ENCODE measurements at places on chromosomes 2 and 18. TPM values are rescaled to one million over a fixed set of nuclear protein-coding genes. Genes with fewer than 3 reads are reported as not detected.

ATP6V1B1 gene
- total RNA-seq = not detected

PMAIP1 gene
- total RNA-seq = 1.6 TPM

GRCh38 chr18:32251466-32251865, 61.6 kb downstream of the MEP1B start:
- no peak for DNase-seq
- no peak overlapping the region for H3K4me3 ChIP-seq
- no peaks in the 10 kb centered on the region for H3K36me3 ChIP-seq
- H3K27me3 ChIP-seq = no peaks in the 10 kb centered on the region

COLEC12 gene
- total RNA-seq = 34.7 TPM

ACVR1C gene
- total RNA-seq = 0.13 TPM

DNA sequence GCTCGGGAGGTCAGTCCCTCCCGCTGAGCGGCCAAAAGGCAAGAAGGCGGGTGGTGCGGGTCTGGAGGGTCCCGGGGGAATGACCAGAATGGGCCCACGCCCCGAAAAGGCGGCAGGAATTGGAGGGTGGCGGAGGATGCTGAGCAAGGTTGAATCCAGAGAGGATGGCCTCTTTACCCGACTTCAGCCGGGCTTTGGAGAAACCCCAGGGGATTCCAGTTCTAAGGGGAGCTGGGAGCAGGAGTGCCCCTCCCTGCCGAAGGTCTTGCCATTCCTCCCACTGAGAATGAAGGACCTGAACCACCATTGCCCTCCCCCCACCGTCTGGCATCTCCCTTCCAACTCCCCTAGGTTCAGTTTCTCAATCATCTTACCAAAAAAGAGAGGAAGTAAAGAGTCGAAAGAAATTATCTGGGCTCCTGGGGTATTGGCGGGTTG, 38.9 kb upstream of the ATP6V1B1 start:
- no peak for DNase-seq
- no peak overlapping the region for H3K27ac ChIP-seq
- H3K4me3 ChIP-seq = no peak overlapping the region
- H3K27me3 ChIP-seq = peaks cover 9% of the 10 kb centered on the region
- H3K4me1 ChIP-seq = peaks cover 23% of the 10 kb centered on the region

GRCh38 chr18:44716697-44717163, 36.0 kb downstream of the SETBP1 start:
- H3K27ac ChIP-seq = no peak overlapping the region
- DNase-seq = no peak
- no peaks in the 10 kb centered on the region for H3K27me3 ChIP-seq
- H3K4me3 ChIP-seq = no peak overlapping the region
- peaks cover 9% of the 10 kb centered on the region for H3K4me1 ChIP-seq

- no peak overlapping the region for H3K27ac ChIP-seq
- no peaks in the 10 kb centered on the region for H3K4me1 ChIP-seq
- no peaks in the 10 kb centered on the region for H3K27me3 ChIP-seq
- H3K36me3 ChIP-seq = no peaks in the 10 kb centered on the region
Measured at GRCh38 chr2:238720232-238720672, 127.6 kb upstream of the TWIST2 start.

- DNase-seq = no peak
- no peaks in the 10 kb centered on the region for H3K4me1 ChIP-seq
- no peak overlapping the region for H3K4me3 ChIP-seq
- H3K27ac ChIP-seq = no peak overlapping the region
- no peaks in the 10 kb centered on the region for H3K36me3 ChIP-seq
- H3K27me3 ChIP-seq = no peaks in the 10 kb centered on the region
Measured at GRCh38 chr2:27829791-27830190, 58.3 kb downstream of the MRPL33 start.

PIEZO2 gene
- total RNA-seq = 13.8 TPM

GRCh38 chr18:38318416-38318815, 752.8 kb upstream of the CELF4 start:
- H3K27me3 ChIP-seq = no peaks in the 10 kb centered on the region
- H3K27ac ChIP-seq = no peak overlapping the region
- H3K36me3 ChIP-seq = no peaks in the 10 kb centered on the region
- H3K4me1 ChIP-seq = no peaks in the 10 kb centered on the region

- H3K36me3 ChIP-seq = no peaks in the 10 kb centered on the region
- no peak overlapping the region for H3K4me3 ChIP-seq
- no peak overlapping the region for H3K27ac ChIP-seq
- DNase-seq = no peak
- no peaks in the 10 kb centered on the region for H3K27me3 ChIP-seq
- H3K4me1 ChIP-seq = no peaks in the 10 kb centered on the region
Measured at GRCh38 chr18:67854340-67854739, 337.8 kb upstream of the DSEL start.

- no peak overlapping the region for H3K4me3 ChIP-seq
- no peaks in the 10 kb centered on the region for H3K4me1 ChIP-seq
- H3K27me3 ChIP-seq = no peaks in the 10 kb centered on the region
- no peak overlapping the region for H3K27ac ChIP-seq
- no peak for DNase-seq
Measured at GRCh38 chr2:217204358-217204757, 344.5 kb upstream of the TNP1 start.

CCDC85A gene
- total RNA-seq = 30.4 TPM

DNA sequence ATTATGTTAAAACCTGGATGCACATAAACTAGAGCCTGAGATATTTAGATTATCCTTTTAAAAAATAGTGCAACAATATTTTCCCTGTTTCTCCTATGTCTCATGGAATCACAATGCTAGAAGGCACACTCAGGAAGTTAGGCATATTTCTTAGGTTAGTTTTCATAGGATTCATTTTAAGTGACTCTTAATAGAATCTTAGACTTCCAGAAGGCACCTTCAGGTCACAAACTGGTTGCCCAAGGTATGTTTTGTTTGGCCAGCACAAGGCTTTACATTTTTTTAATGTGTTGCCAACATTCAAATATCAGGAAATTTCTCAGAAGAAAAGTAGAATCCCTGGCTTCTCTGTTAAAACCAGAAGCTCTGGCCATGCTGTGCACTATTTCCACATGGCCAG, 129.3 kb downstream of the LNPK start:
- H3K36me3 ChIP-seq = no peaks in the 10 kb centered on the region
- H3K4me1 ChIP-seq = no peaks in the 10 kb centered on the region
- no peaks in the 10 kb centered on the region for H3K27me3 ChIP-seq
- no peak for DNase-seq
- no peak overlapping the region for H3K4me3 ChIP-seq
- H3K27ac ChIP-seq = no peak overlapping the region

GRCh38 chr2:109726379-109727270, 67.5 kb upstream of the RGPD5 start:
- H3K27ac ChIP-seq = no peak overlapping the region
- H3K4me3 ChIP-seq = no peak overlapping the region
- no peaks in the 10 kb centered on the region for H3K27me3 ChIP-seq
- H3K36me3 ChIP-seq = no peaks in the 10 kb centered on the region
- no peaks in the 10 kb centered on the region for H3K4me1 ChIP-seq

GRCh38 chr2:43269706-43270105, 43.3 kb upstream of the ZFP36L2 start:
- H3K27me3 ChIP-seq = no peaks in the 10 kb centered on the region
- H3K36me3 ChIP-seq = no peaks in the 10 kb centered on the region
- peak; percentile 94 for DNase-seq
- H3K27ac ChIP-seq = peak overlapping the region; percentile 95
- no peak overlapping the region for H3K4me3 ChIP-seq

- no peak overlapping the region for H3K4me3 ChIP-seq
- no peaks in the 10 kb centered on the region for H3K36me3 ChIP-seq
- H3K4me1 ChIP-seq = peaks cover 8% of the 10 kb centered on the region
Measured at GRCh38 chr2:54073796-54074195, 41.6 kb upstream of the ACYP2 start.

DNA sequence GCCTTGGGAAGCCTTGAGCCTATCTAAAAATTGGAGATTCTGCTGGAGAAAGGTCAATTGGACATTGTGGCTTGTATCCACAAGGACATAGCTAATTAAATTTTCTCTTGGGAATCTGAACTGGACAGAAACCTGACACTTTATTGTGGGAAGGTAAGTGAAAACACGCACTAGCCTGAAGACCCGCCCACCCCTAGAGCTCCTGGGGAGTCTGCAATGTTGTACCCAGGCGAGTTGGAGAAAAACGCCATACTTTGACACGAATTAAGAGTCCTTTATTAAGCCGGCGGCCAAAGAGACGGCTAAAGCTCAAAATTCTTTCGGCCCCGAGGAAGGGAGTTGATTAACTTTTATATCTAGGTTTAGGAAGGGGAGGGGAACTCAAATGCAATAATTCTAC, 1.2 kb upstream of the ZNF892 start:
- peaks cover 8% of the 10 kb centered on the region for H3K36me3 ChIP-seq
- H3K27me3 ChIP-seq = no peaks in the 10 kb centered on the region
- H3K4me1 ChIP-seq = peaks cover 13% of the 10 kb centered on the region
- no peak for DNase-seq

DNA sequence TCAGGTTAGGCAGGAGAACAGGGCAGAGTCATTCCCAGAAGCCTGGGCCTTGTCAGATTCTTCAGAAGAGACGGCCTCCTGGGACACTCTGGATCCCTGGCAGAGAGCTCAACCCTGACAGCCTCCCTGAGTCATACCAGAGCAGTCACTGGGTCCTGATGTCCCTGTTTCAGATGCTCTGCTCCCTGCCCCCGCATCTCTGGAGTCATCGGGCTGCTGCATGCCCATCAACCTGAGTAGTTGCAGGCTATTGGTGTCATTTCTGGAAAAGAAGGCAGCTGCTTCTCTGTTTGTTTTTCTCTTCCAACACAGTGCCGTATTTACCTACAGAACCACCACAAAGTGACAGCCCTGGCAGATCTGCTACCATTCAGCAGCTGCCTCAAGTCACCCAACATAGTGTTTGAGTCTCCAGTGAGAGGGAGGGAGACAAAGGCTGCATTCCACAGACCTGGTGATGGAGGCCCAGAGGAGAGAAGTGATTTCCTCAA, 145.1 kb downstream of the B3GNT2 start:
- peak overlapping the region; percentile 18 for H3K27ac ChIP-seq
- H3K27me3 ChIP-seq = no peaks in the 10 kb centered on the region
- H3K4me1 ChIP-seq = peaks cover 17% of the 10 kb centered on the region
- no peaks in the 10 kb centered on the region for H3K36me3 ChIP-seq

- H3K27me3 ChIP-seq = no peaks in the 10 kb centered on the region
- no peak overlapping the region for H3K4me3 ChIP-seq
- DNase-seq = no peak
- H3K4me1 ChIP-seq = peaks cover 2% of the 10 kb centered on the region
- H3K27ac ChIP-seq = no peak overlapping the region
- H3K36me3 ChIP-seq = no peaks in the 10 kb centered on the region
Measured at GRCh38 chr2:71792926-71793761, 339.8 kb downstream of the DYSF start.

VSNL1 gene
- total RNA-seq = not detected

- no peaks in the 10 kb centered on the region for H3K27me3 ChIP-seq
- DNase-seq = no peak
- no peaks in the 10 kb centered on the region for H3K4me1 ChIP-seq
- H3K36me3 ChIP-seq = no peaks in the 10 kb centered on the region
- no peak overlapping the region for H3K4me3 ChIP-seq
- no peak overlapping the region for H3K27ac ChIP-seq
Measured at GRCh38 chr2:220930271-220931076, 641.6 kb downstream of the EPHA4 start.

PROM2 gene
- total RNA-seq = 22.6 TPM

GKN1 gene
- not detected for total RNA-seq

DNA sequence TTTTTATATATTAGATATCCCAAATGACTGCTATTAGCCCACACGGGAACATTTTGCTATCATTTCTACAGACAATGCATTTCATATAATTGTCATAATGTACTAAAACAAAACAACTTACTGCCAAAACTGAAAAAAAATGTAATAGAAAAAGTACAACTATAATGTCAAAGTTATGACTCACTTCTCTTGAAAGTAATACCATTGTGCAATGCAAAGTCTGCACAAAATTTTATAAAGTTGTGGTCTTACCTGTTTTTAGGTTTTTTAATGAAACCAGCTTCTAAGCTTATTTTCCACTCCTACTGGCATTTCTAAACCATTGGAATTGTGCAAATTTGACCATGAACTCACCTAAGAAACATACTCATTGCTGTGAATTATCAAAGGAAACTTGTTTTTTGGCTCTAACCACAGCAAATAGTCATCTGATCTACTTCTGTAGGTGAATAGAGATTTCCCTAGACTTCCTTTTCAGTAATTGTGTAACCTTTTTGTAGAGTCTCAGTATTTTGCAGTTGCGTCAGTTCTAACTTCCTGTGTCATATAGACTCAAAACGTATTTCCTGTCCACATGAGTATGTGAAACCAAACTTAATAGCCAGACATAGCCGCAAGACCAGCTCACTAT, 31.9 kb upstream of the TFPI start:
- no peak for DNase-seq
- no peak overlapping the region for H3K27ac ChIP-seq
- H3K27me3 ChIP-seq = no peaks in the 10 kb centered on the region
- H3K4me3 ChIP-seq = no peak overlapping the region

ARHGAP25 gene
- 4.5 TPM for total RNA-seq

- no peak overlapping the region for H3K27ac ChIP-seq
- H3K4me3 ChIP-seq = no peak overlapping the region
- H3K4me1 ChIP-seq = peaks cover 5% of the 10 kb centered on the region
Measured at GRCh38 chr2:46047290-46047689, 249.9 kb upstream of the EPAS1 start.

GRCh38 chr18:46555724-46556123, 101.3 kb downstream of the LOXHD1 start:
- H3K4me1 ChIP-seq = no peaks in the 10 kb centered on the region
- DNase-seq = peak; percentile 74
- no peaks in the 10 kb centered on the region for H3K27me3 ChIP-seq
- no peak overlapping the region for H3K27ac ChIP-seq
- H3K36me3 ChIP-seq = no peaks in the 10 kb centered on the region

CAVIN2 gene
- 149 TPM for total RNA-seq

GCKR gene
- not detected for total RNA-seq

- H3K27ac ChIP-seq = no peak overlapping the region
- H3K4me1 ChIP-seq = peaks cover 11% of the 10 kb centered on the region
- H3K27me3 ChIP-seq = no peaks in the 10 kb centered on the region
- H3K36me3 ChIP-seq = peaks cover 23% of the 10 kb centered on the region
Measured at GRCh38 chr2:74524955-74525716, 895 bp downstream of the DQX1 start.

IKZF2 gene
- 47.2 TPM for total RNA-seq

- no peak overlapping the region for H3K4me3 ChIP-seq
- peak overlapping the region; percentile 21 for H3K27ac ChIP-seq
- peak; percentile 78 for DNase-seq
- peaks cover 12% of the 10 kb centered on the region for H3K4me1 ChIP-seq
Measured at GRCh38 chr2:97651114-97651513, 5.3 kb downstream of the COX5B start.

PIK3C3 gene
- 77.4 TPM for total RNA-seq

DNA sequence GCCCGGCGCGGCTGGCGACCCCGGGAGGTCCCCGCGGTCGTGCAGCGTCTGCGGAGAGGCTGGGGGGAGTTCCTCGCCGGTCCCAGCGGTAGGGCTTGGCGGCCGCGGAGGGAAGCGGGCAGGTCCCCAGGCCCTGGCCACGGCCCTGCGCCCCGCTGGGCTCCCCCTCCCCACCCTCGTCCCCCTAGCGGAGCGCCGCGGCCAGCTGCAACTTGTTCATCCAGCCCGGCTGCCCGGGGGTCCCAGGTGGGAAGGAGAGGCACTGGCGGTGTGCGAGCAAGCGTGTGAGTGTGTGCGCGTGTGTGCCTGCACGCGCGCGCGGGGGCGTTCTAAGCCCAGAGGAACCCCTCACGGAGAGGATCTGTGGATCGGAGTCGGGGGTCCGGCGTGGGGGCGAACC, 1.3 kb downstream of the PTPRM start:
- peak overlapping the region; percentile 82 for H3K27ac ChIP-seq
- peak; percentile 53 for DNase-seq
- no peaks in the 10 kb centered on the region for H3K36me3 ChIP-seq
- H3K4me1 ChIP-seq = peaks cover 41% of the 10 kb centered on the region
- H3K4me3 ChIP-seq = peak overlapping the region; percentile 98
- no peaks in the 10 kb centered on the region for H3K27me3 ChIP-seq

- H3K27me3 ChIP-seq = no peaks in the 10 kb centered on the region
- H3K27ac ChIP-seq = no peak overlapping the region
- no peaks in the 10 kb centered on the region for H3K36me3 ChIP-seq
- H3K4me3 ChIP-seq = no peak overlapping the region
- H3K4me1 ChIP-seq = peaks cover 3% of the 10 kb centered on the region
Measured at GRCh38 chr2:44200759-44201158, 32.1 kb downstream of the PPM1B start.

PTPRN gene
- total RNA-seq = 4.6 TPM
